Diencephalon (tissue), 1 donor: ENCODE measurements at places on chromosomes 2 and 18. TPM values are rescaled to one million over a fixed set of nuclear protein-coding genes. Genes with fewer than 3 reads are reported as not detected.

Gene DNAJC5G
- total RNA-seq = 0.23 TPM

Gene MALL
- total RNA-seq = 2.5 TPM

Gene RIT2
- total RNA-seq = 59.3 TPM

Gene CASP8
- 3.2 TPM for total RNA-seq

Gene SERPINB3
- total RNA-seq = not detected

Gene ALPP
- total RNA-seq = not detected

Gene TLX2
- total RNA-seq = not detected

Gene GPR45
- 1.8 TPM for total RNA-seq

Gene SPC25
- total RNA-seq = 9.2 TPM

Gene C1QL2
- 2.3 TPM for total RNA-seq

Gene HS6ST1
- 54.0 TPM for total RNA-seq

Gene TRABD2A
- 2.5 TPM for total RNA-seq
